ENCODE measurements at places on chromosomes 5 and 9.

DNA sequence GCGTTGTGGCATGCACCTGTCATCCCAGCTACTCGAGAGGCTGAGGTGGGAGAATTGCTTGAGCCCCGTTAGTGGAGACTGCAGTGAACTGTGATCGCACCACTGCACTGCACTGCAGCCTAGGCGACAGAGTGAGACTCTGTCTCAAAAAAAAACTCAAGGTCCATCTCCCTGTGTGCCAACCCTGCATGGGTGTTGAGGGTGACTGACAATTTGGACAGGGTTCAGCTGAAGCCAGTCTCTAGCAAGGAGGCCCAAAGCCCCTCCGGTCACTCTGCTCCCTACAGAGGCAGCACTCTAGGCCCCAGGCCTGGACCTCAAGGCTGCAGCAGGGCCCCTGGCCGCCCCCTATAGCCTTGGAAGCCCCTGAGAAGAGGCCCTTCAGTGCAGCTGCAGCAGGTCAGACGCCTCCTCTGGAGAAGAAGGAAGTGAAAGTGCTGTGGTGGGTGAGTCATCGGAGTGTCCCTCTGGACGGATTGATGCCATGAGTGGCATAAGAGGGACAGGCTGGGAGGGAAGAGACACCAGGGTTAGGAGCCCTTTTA lies 39.2 kb upstream of the NEK6 start:
- peak; percentile 58 for DNase-seq

GRCh38 chr5:33888587-33888986 lies 3.2 kb downstream of the ADAMTS12 start:
- peak; percentile 20 for DNase-seq

- DNase-seq, result peak; percentile 65
Observed at GRCh38 chr9:127452691-127453090, 1.4 kb downstream of the LRSAM1 start.

DNA sequence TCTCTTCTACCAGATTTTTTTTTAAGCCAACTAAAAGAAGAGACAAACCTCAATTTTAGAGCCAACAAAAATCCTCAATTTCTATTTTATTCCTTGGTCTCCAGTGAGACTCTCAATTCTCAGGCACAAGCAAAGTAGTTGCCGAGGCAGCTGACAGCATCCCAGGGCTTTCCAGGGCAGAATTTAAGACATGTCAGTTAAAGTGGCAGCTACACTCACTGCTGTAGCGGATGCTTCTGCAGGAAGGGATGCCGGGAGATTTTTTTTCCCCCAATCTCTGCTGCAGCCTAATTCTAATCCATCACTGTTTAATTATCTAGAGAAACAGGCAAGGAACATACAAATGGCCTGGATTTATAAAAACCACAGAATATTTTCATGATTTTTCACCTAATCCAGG lies 57.0 kb downstream of the TTC39B start:
- DNase-seq, result no peak

DNA sequence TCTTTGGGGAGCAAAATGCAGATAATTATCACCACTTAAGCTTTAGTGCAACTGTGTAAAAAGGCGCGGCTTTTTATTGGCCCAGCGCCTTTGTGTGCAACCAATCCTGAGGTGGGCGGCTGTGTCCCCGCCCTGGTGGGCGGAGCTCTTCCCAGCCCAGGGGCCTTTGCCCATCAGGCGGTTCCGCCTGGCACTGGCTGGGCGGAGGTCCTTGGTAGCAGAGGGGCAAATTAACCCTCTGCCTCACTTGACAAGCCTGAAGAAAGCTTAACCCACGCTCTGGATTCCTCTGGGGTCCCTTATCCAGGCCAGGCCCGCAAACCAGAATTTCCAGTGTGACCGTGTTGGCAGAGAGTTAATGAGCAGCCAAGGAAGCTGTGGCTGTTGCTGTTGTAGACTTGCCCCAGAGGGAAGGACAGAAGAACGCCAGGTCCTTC lies 12.8 kb upstream of the NIPAL4 start:
- no peak for DNase-seq

DNA sequence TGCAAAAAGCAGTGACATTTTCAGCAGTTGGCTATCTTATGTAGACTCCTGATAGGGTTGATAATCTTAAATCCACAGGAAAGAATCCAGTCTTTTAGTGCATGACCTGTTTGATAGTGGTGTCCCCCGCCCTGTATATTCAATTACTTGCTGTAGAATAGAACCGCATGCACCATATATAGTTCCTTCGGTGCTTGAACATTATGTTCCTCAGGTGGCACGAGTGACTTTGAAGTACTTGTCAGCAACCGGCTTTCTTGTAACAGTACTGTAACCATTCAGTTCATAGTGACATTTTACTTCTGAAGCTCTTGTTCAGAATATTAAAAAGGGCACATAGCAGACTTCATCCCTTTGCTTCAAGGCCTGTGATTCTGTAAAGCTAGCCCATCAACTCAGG lies 163.2 kb upstream of the KLF9 start:
- no peak for DNase-seq

- peak; percentile 95 for DNase-seq
Observed at GRCh38 chr9:120583958-120584369, 4.0 kb upstream of the CDK5RAP2 start.

DNA sequence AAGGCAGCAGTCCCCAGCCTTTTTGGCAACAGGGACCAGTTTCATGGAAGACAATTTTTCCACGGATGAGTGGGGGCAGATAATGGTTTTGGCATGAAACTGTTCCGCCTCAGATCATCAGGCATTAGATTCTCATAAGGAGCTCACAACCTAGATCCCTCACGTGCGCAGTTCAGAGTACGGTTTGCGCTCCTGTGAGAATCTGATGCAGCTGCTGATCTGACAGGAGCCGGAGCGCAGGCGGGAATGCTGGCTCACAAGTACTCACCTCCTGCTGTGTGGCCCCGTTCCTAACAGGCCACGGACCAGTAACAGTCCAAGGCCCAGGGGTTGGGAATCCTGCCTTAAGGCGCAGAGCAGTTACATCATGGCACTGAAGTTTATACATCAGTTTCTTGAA lies 3.3 kb upstream of the BRD3 start:
- DNase-seq, result no peak

GRCh38 chr5:143564417-143564816 lies 160.9 kb upstream of the NR3C1 start:
- no peak for DNase-seq

- DNase-seq, result no peak
Observed at GRCh38 chr5:75536694-75537360, 25.1 kb downstream of the POLK start.

- peak; percentile 45 for DNase-seq
Observed at GRCh38 chr5:127608077-127608660, 40.7 kb upstream of the CTXN3 start.

DNA sequence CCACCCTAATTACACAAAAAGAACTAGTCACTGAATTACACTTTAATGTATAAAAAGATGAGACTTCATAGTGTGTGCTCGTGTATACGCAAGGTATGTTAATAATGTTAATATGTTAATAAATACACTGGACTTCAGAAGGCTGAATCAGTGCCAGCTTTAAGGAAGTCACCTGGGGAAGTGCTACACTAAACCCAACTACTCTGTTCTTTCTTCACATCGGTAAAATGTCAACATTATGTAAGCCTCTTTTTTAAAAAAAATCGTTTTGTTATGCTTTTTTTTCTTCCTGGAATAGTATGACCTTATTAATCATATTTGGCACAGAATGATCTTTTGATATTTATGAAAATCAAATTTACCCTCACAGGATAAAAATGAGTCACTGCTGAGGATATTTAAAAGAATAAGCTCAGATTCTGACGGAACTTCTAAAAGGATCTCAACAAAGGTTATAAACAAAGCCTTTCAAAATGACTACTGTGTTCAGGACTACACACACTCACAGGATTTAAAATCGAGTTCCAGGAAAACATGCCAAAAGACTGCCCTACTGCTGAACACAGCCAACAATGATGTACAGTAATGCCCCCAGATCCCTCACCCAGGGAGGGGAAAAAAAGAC lies 75.9 kb downstream of the AUH start:
- peak; percentile 12 for DNase-seq

GRCh38 chr5:76021936-76022584 lies 61.1 kb upstream of the SV2C start:
- DNase-seq, result no peak
